ENCODE measurements at places on chromosomes 1 and 21. TPM values are rescaled to one million over a fixed set of nuclear protein-coding genes. Genes with fewer than 3 reads are reported as not detected.

DNA sequence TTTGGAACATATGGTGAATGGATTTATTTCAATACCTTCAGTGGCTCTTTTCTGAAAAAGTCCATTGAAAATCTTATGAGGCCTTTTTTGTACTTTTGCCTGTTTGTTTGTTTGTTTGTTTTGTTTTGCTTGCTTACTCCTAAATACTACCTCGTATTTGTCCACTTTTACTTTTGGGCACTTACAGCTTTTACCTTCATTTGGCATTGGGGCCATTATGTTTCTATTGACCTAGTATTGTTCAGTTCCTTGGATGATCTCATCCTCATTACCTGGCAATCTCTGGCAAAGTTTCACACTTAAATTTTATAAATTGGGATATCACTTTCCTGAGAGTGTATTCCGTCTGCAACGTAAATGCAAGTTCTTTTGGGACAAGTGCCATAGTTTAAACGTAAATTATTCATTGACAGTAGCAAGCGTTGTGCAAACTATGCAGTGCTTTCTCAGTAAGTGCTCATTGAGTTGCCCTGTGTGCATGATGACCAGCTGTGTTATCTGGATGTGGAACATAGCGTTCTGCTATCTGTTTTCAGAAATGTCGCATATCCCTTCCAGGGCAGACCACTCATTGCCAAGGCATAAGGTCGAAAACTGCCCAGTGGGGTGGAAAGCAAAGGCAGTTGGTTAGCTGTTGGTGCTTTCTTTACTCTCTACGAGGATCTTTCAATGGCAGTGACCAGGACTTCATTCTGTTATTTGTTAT is 51.1 kb downstream of the LRRC8D start:
- DNase-seq, result no peak

- no peak for DNase-seq
Observed at GRCh38 chr1:72649211-72649888, 367.0 kb upstream of the NEGR1 start.

DNA sequence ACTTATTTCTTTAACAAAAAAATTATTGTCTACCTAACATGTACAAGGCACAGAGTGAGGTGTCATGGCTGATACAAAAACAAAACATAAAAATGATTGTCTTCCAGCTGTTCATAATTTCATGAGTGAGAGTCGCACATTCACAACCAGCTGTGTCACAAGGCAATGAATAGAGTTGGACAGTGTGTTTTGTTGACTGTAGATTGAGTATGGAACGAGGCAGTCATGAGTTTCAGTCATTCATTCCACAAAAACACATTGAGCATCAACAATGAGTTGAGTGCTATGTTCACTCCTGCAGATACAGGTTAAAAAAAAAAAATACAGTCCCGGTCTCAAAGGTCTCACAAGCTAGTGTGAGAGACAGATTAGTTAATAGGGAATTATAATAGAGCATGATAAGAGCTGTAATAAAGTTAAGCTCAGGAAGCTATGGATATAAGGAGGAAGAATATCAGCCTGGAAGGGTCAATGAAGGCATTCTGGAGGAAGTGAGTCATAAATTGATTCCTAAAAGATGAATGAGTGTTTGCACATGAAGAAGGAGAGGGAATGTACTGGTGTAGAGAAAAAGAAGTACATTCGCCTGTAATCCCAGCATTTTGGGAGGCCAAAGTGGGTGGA is 47.8 kb upstream of the ARHGAP29 start:
- DNase-seq, result no peak

DNA sequence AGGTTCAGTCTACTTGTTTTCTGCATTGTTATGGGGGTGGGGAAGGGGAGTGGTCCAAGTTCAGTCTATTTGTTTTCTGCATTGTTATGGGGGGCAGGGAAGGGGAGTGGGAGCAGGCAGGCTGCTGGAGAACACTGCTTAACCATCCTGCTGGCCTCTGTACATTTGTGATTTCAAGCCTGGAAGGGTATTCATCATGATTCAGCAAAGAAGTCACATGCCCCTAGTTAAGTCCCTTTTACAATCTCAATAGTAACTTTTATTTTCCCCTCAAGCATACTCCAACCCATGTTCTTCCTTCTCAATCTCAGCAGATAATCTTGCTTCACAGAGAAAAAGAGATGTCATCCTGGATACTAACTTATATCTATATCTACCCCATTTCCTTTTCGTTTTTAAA is 7.9 kb downstream of the LYST start:
- no peak for DNase-seq

Gene ST6GALNAC3
- 0.53 TPM for total RNA-seq

DNA sequence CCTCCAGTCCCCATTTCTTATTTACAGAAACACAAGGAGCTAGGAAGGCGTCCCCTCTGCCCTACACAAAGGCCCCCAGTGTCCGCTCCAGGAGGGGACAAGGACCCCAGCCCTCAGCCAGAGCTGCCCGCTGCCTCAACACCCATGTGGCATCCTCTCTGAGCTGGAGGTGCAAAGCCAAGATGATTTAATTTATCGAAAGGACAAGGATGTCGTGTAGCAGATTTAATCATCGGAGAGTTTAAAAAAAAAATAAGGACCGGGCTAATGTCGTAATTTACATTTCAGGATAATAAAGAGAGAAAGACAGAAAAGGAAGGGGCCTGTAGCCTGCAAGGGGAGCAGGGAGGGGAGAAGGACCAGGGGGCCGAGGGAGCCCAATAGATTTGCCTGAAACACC is 68.3 kb upstream of the CASZ1 start:
- DNase-seq, result no peak

DNA sequence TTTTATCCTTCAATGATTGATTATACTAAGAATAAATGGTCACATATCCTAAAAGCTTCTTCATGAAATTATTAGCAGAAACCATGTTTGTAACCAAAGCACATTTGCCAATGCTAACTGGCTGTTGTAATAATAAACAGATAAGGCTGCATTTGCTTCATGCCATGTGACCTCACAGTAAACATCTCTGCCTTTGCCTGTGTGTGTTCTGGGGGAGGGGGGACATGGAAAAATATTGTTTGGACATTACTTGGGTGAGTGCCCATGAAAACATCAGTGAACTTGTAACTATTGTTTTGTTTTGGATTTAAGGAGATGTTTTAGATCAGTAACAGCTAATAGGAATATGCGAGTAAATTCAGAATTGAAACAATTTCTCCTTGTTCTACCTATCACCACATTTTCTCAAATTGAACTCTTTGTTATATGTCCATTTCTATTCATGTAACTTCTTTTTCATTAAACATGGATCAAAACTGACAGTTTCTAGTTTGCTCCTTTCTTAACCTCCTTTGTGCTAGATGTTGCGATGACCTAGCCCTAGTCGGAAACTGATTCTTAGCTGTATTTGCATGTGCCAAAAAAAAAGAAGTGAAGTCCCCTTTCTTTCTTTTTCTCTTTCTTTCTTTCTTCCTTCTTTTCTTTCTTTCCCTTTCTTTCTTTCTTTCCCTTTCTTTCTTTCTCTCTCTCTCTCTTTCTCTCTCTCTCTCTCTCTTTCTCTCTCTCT is 45.1 kb downstream of the MAP3K7CL start:
- no peak for DNase-seq

- DNase-seq, result no peak
Observed at GRCh38 chr1:171245458-171246064, 2.7 kb upstream of the FMO1 start.

Gene HMGCS2
- total RNA-seq, result not detected

DNA sequence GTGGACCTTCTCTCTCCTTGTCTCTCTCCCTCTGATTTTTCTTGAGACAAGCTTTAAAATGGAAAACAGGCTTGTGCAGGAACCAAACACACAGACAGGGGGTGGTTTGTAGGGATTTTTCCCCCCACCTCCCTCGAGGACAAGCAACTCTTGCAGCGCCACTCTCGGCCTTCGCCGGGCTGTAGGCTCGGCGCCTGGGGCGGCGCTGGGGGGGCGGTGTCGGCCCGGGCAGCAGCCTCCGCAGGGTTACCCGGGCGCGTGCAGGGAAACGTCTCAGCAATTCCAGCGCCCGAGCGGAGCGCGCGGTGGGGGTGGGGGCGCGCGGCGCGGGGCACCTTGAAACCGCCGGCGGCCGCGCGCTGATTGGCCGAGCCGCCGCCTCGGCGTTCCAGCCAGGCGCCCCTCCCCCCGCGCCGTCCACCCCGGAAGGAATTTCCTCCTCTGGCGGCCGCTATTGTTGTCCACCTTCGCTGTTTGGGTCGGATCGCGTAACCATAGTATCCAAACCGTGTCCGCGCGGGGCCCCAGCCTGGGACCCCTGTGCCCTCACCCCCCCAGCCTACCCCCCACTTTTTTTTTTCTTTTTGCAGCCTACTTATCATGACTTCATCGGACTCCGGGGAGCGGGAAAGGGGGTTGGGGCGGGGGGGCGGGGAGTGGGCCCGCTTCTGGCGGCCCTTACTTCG is 59.8 kb upstream of the ACOT11 start:
- peak; percentile 67 for DNase-seq

GRCh38 chr1:50637460-50637859 is 214.2 kb upstream of the DMRTA2 start:
- DNase-seq, result no peak

DNA sequence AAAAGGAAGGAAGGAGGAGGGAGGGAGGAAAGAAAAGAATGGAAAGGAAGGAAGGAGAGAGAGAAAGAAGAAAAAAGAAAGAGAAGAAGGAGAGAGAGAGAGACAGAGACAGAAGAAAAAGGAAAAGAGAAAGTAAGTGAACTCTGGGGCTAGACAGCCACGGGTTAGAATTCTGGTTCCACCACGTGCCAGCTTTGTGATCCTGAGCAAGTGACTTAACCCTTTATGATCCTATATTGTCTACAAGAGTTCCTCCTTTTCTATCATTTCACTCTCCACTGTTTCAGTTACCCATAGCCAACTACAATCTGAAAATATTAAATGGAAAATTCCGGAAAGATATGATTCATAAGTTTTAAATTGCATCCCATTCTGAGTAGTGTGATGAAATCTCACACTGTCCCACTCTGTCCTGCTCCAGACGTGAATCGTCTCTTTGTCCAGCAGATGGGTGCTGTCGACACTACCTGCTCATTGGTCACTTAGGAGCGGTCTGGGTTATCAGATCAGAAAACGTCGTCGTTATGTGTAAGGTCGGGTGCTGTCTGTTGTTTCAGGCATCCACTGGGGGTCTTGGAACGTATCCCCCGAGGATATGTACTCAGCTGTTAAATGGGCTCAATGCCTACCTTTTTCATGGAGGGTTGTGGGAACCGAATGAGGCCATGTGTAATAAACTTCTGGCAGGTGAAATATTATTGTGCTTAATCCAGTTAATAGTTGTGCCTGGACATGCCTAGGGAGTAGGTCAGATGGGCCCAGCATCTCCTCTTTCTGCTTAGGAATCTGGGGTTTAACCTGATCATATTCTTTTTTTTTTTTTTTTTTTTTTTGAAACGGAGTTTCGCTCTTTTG is 19.1 kb downstream of the TMEM51 start:
- DNase-seq, result no peak

DNA sequence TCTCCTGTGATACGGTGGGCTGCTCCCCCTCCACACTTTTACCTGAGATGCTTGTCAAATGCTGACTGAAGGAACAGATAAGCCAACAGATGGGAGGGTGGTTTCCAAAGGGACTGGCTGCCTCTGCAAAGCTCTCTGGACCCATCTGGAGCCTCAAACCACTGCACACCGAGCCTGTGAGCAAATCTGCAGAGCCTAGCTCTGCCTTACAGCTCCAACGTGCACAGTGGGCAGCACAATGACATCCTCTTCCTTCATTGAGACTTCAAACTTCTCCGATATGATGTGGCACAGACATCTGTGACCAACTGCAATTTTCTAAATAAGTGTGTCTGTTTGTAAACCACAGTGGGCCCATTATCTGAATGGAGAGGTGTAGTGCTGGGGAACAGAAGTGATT is 26.2 kb upstream of the KNCN start:
- DNase-seq, result no peak

- DNase-seq, result no peak
Observed at GRCh38 chr1:66968574-66968973, 43.8 kb downstream of the MIER1 start.

Gene KRTAP19-1
- not detected for total RNA-seq

Gene NHLH2
- not detected for total RNA-seq

DNA sequence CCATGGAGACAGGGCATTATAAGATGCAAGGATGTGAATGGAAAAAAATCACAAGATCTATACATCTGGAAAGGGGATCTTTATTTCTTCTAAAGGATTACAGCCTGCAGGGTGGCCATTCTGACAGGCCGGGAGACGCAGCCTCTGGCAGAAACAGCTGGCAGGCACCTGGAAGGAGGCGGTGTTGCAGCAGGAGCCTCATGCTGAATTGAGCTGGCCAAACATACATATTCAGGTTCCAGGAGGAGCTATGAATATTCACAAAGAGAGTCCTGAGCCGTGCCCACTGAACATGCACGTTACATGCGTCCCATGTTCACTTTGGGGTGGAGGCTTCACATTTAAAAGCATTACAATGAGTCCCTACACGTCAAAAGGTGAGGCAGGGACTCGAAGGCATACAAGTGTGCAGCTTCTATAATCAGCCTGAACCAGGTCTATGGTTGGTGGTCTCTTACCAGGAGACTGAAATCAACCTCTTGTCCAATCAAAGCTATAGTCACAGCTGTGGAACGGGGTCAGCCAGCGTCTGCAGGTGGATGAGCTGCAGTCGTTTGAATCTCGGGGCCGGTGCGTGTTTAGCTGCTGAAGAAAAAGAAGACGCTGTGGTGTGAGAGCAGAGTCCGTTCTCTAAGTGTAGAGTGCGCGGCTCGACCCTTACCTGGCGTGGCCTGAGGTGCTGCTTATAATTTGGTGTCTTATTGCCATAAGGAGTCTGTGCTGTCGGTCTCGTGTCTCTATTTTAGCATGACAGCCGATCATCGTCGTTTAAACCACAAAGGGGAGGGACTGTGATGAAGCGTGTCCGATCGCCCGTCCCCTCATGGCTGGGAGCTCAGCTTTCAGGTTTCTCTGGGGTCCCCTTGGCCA is 183.0 kb downstream of the ETS2 start:
- no peak for DNase-seq

Gene FCRL2
- not detected for total RNA-seq

- peak; percentile 71 for DNase-seq
Observed at GRCh38 chr1:19643602-19644394, at the start of gene NBL1. Gene NBL1 (plus strand): TSS chr1:19644311. CDS start chr1:19655031, 10,720 bp downstream.

DNA sequence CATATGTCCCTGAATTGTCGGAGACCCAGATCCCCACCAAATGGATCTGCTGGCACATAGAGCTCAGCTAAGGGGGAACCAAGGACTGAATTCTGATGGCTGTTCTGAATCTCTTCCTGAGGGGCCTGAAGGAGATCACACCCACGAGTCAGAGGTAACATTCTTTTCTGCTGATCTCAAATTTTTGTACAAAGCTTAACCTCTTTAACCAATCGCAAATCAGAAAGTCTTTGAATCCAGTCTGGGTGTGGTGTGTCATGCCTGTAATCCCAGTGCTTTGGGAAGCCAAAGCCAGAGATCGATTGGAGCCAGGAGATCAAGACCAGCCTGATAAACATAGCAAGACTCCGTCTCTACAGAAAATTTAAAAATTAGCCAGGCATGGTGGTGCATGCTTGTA is 62.8 kb upstream of the PRRC2C start:
- DNase-seq, result no peak

Gene OLFML2B
- total RNA-seq, result not detected

DNA sequence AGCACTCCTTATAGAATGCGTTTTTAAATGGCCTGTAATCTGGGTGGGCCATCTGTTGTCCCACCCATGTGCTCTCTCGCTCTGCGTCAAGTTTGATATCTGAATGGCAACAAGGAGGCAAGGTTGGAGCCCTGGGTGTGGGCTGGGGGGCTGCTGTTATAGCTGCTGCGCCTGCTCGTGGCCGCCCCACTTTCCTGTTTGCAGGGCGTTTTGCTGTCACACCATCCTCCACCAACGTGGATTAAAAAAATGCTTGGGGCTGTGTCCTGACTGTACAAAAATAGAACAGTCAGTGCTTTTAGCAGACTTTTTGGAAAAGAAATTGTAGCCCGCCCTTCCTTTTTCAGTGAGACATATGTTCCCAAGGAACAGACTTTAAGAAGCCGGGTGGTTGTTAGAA is 25.4 kb downstream of the UMODL1 start:
- no peak for DNase-seq

Gene KCNK2
- not detected for total RNA-seq
